ENCODE measurements at places on chromosomes 3 and 15. TPM values are rescaled to one million over a fixed set of nuclear protein-coding genes. Genes with fewer than 3 reads are reported as not detected.

The ELP6 gene
- 15.8 TPM for total RNA-seq

The PLCB2 gene
- total RNA-seq = 4.6 TPM

The WDR93 gene
- total RNA-seq = not detected

The HMCES gene
- total RNA-seq = 32.9 TPM

The SLC33A1 gene
- 29.9 TPM for total RNA-seq

The COLQ gene
- 41.7 TPM for total RNA-seq

The STRIT1 gene
- total RNA-seq = 4.8 TPM

Data from cardiac septum (tissue), 1 donor.